ENCODE measurements at places on chromosomes 12 and 14.

- no peak for DNase-seq
These were observed 15.0 kb downstream of the PMCH start for GRCh38 chr12:102182635-102183034.

DNA sequence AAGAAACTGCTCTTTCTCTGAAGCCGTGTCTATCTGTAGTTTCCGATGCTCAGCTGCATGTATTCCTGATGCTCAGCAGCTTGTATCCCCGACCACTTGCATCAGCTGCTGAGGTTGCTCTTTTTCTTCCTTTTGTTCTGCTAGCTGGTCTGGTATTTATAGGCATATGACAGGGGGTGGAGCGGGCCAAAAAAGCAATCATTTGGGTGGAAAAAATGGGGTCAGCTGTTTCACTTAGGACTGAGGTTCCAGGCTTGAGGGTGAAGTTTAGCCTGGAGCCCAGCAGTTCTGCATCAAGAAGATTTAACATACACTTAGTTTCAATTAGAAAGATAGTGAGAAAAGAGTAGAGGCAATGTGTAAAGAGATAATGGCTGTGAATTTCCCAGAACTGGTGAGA, 23.6 kb upstream of the AMN1 start:
- no peak for DNase-seq

DNA sequence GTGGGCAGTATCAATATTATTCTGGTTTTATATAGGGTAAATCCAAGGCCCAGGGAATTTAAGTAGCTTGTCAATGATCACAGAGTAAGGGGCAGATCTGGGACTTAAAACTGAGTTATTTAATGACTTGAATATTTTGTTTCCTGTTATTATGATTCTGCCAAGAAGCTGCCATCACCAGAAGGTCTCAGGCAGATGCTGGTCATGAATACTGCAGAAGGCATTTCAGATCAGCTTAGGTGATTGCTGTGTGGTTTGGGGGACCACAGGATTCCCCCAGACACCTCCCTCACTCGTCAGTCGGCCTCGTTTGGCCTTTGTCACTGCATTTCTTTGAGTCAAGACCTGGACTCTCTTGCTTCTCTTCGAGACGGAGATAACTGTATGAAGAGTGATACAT, 47.7 kb upstream of the EVL start:
- no peak for DNase-seq

DNA sequence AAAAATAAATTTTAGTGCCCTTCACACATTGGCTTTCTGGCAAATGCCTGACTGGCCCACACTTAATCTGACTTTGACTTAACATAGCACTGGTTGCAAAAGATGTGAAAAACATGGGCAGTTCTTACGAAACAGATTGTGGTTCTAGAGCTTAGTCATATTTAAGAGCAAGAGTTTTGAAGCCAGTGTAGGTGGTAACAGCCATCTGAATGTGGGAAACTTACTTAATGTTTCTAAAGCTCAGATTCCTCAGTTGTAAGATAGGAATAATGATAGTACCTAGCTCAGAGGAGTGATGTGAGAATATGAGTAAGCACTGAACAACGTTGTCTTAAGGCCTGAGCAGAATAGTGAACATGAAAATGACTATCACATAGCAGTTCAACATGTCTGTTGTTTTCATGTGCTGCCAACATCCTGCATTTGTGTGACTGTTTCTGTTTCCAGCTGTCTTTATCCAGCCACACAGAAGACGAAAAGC, 262.7 kb downstream of the SYT1 start:
- DNase-seq, result no peak

DNA sequence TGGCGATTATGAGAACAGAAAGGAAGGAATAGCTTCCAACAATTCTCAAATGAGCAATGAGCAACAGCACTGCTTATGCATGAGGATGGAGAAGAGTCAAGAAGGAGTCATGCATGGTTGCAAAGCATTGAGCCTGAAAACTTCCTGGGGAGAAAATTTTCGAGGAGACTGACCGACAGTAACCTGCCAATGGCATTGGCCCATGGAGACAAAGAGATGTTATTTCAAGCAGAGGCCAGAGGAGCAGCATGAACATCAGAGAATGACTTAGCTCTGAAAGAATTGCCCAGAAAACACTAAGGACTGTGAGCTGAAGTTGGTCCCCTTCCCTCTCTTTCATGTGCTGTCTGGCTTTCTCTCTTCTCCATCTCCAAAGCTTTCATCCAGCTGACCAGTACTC, 343.4 kb downstream of the ADAMTS20 start:
- no peak for DNase-seq

- no peak for DNase-seq
These were observed 220.2 kb downstream of the SLC41A2 start for GRCh38 chr12:104737791-104738301.

- no peak for DNase-seq
These were observed 83.9 kb downstream of the PAPOLA start for GRCh38 chr14:96586056-96586455.

DNA sequence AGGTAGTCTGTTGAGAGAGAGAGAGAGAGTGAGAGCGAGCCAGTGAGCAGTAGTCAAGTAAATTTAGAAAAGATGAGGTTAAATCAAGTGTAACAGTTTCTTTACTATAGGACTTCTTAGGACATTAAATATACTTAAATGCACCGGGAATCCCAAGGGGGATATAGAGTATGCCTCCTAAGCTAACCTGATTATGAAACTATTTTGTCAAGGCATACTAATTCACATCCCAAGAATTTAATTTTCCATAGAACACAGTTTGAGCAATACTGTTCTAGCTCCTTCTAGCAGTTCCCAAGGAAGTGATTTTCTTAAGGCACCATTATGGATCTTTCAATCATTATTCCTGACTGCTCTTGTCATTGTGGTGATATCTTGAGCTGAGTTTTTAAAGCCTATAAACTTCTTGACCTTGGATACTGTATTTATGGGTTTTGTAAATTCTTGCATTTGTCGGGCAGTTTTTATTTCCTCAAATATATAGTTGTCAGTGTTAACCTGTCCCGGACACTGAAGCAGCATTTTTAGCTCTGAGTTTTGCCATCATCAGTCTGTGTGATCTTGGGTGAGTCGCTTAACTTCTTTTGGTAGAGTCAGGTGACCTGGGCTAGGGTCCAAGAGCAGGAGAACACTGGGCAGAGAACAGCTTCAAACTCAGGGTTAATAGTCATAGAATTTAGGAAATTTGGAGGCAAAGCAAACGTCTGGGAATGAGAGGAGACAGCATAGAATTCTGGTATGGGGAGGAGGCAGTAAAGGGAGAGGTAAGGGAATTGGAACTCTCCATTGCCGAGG, 196.5 kb upstream of the FRMD6 start:
- no peak for DNase-seq

- no peak for DNase-seq
These were observed 13.2 kb downstream of the LALBA start for GRCh38 chr12:48556631-48557030.

DNA sequence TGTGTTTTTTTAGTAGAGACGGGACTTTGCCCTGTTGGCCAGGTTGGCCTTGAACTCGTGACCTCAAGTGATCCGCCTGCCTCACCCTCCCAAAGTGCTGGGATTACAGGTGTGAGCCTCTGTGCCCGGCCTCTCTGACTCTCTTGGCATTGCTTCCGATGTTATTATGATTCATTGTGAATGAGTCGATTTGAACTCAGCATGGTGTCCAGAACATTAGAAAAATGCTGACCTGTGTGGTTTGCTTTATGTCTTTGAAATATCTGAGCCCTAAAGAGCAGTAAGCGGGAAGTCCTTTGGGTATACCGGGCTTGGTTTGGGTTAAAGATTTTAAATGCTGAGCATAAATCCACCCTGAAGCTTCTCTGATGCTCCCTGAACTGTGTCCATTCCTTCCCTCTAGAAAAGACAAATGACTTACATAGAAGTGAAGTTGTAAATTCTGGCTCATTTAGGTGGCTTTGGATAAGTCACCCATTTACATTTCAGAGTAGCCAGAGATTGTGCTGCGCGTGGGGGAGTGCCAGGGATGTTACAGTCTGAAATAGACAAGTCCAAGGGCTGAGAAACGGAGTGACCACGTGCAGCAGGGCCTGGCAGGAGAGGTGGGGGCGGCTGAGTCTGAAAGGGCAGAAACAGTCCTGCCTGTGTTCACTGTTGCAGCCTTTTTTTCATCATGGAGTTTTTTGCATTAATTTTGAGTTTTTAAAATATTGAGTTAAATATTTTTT, 39.6 kb downstream of the SLC15A4 start:
- no peak for DNase-seq

- peak; percentile 71 for DNase-seq
These were observed 26.3 kb downstream of the CMA1 start for GRCh38 chr14:24481622-24482324.

DNA sequence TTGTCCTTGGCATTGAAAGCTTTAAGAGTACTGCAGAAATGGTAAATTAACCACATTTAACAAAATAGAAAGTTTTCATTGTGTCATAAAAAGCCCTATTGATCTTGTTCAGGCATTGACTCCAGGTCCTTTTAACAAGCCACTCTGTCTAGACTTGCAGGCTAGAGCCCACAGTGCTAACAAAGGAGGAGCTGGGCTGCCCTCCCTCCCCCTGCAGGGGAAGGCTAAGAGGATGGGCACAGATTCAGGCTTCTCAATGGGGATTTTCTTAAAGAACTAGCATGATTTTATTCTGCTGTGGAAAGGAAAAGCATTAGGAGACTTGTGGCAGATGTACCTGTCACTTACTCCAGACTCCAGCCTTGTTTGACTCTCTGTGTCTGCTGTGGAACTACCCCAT, 463.6 kb downstream of the NRXN3 start:
- DNase-seq, result no peak

GRCh38 chr12:20453756-20454310, 85.5 kb downstream of the PDE3A start:
- DNase-seq, result no peak

DNA sequence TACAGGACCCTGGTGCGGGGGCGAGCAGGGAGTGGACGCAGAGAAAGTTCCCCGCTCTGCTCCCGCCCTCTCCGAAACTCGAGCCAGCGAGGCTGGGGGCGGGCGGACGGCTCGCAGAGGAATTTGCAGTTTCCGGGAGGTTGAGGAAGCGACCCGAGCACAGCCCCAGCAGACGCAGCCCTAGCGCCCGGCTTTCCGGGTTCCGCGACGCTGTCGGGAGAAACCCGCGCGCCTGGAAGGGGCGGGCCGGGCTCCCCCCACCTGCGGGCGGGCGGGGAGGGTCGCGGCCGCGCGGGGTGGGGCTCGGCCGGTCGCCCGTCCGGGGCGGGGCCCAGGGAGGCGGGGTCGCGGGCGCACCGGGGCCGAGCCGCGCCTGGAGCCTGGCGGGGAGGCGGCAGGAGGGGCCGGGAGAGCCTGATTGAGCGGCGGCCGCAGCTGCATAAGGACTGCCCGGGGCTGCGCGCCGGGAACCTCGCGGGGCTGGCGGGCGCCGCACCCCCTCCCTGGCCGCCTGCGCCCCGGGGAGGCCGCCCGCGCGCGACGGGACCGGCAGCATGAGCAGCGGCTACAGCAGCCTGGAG, at the start of gene RASSF3:
RASSF3 (plus strand) TSS at position 417 of the 581 bp plus-strand sequence; CDS start at position 555, 138 bp downstream.
- peak; percentile 80 for DNase-seq

GRCh38 chr12:115761784-115762183, 515.7 kb downstream of the MED13L start:
- no peak for DNase-seq

- DNase-seq, result no peak
These were observed 18.0 kb downstream of the TRAF3 start for GRCh38 chr14:102795060-102795925.

- DNase-seq, result peak; percentile 12
These were observed 446 bp downstream of the PPP1R12A start for GRCh38 chr12:79934281-79935020.

- DNase-seq, result no peak
These were observed 7.9 kb upstream of the KLRB1 start for GRCh38 chr12:9615420-9616136.

- DNase-seq, result peak; percentile 15
These were observed 180.8 kb downstream of the C12orf50 start for GRCh38 chr12:87848248-87848868.

DNA sequence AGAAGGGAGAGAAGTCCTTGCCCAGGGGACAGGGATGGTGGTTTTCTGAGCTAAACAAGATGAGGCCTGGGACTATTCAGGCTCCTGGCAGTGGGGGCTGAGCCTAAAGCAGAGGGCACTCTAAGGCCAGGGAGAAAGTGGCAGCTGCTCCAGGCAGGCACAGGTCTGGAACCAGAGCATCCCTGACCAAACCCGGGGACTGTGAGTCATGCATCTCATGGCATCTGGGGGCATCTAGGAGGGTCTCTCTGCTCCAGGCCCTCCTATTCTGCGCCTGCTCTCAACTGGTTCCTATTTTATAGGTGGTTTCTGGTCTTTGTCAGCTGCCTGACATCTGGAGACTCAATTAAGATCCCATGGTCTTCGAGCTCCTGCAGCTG, 11.6 kb downstream of the KRT7 start:
- no peak for DNase-seq

DNA sequence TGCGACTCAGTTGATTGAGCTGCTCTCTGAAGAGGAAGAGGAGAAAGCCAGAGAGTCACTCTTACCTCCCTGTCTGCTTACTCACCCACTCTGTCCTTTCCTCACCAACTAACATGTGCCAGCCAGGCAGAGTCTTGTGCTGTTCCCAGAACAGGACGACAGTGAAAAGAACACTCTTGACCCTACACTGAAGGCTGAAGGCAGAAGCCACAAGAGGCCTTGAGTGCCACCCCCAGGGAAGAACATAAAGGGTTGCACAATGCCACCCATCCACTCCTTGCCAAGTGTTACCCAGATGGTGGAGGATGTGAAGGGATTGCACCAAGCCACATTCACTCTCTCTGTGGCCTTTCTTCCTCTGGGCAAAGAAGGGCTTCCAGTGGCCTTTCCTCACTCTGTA, 12.8 kb downstream of the ABHD4 start:
- DNase-seq, result no peak

DNA sequence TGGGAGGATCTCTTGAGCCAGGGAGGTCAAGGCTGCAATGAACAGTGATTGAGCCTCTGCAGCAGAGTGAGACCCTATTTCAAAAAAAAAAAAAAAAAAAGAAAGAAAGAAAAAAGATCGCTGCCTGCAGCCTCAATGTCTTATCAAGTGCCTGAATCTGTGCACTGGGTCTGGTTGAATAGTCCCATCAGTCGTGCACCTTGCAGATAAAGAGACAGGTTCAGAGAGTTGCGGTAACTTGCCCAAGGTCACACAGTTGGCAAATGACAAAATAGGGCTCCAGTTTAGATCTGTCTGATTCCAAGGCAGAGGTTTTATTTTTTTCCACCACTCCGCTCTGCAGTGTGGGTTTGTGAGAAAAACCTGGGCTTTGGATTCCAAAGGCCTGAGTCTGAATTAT, 649 bp upstream of the PLA2G1B start:
- no peak for DNase-seq

DNA sequence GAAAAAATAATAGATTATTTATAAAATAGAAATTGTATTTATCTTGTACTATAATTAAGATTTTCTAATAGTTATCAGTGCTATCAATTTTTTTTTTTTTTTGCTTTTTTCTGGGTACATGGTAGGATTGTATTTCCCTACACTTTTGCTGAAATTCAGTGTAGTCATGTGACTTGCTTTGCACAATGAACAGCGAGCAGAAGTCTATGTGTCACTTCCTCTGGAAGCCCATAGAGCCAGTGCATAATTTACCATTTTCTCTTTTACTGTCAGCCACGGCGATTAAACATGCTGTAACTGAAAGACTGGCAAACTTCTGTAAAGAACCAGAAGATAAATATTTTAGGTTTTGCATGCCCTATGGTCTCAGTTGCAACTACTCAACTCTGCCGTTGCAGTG, 80.8 kb upstream of the PPP1R12A start:
- no peak for DNase-seq

GRCh38 chr14:105733081-105734065, 207.0 kb downstream of the TMEM121 start:
- no peak for DNase-seq

Data from urothelium cell line (cell line).